Thoracic aorta (tissue), 2 donors: ENCODE measurements at places on chromosomes 13 and 19. TPM values are rescaled to one million over a fixed set of nuclear protein-coding genes. Genes with fewer than 3 reads are reported as not detected.

SKA3 gene
- not detected for total RNA-seq

ZNF333 gene
- total RNA-seq, result 59.0 TPM

SACS gene
- 36.8 TPM for total RNA-seq

PLPPR3 gene
- not detected for total RNA-seq

NECTIN2 gene
- 61.7 TPM for total RNA-seq

DNA sequence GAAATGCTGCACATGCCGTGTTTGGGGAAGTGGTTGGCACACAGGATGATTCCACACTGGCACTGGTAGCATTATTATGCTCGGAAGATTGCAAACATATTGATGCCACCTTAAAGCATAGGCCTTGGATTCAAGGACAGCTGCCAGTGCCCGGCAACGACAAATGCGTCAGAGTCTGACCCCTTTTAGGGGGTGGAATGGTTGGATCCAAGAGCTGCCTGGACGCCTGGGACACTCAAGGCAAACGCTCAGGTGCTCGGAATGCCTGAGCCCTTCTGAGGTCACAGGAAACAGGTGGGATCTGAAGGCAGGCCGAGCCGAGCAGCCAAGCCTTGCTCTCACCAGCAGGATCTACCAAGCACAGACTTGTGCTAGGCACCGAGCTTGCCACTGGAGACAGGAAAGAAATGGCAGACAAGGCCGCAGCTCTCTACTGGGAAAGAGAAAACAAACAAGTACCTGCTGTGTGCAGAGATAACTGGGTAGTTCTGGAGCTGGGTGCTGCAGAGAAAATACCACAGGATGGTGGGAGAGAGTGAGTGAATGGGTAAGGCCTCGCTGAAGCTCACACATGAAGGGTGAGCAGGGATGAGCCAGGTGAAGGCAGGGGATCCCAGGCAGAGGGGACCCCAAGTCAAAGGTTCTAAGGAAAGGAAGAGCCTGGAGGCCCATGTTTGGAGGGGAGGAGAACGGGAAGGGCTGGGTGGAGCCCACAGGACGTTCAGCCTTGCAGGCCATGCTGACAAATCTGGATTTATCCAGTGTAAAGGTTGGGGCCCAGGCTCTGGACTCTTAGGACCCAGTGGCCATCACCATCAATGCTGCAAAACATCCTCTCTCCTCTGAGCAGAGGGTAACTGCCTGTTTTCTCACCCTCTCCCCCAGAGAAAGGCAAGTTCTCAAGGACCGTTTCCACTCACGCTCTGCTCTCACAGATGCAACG is 9.2 kb downstream of the RANBP3 start:
- DNase-seq, result no peak

- no peak for DNase-seq
Measured at GRCh38 chr13:68023838-68024581, 793.9 kb upstream of the PCDH9 start.

DNA sequence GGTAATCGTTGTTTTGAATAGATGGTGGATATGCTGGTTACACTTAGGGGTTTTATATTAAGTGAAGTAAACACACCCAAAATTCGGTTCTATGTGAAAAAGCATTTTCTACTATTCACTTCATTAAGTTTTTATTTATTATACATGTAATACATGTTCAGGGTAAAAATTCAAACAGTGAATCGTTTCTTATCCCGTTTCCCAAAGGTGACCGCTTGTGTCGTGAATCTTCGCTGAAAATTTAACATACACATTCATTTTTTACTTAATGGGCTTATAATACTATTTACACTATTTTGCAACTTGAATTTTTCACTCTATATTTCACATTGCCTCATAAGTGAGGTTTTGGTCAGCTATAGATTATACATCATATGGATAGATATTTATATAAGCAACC is 24.5 kb downstream of the IPO5 start:
- DNase-seq, result no peak

GRCh38 chr19:3586707-3587346 is 1.5 kb downstream of the GIPC3 start:
- no peak for DNase-seq

DNA sequence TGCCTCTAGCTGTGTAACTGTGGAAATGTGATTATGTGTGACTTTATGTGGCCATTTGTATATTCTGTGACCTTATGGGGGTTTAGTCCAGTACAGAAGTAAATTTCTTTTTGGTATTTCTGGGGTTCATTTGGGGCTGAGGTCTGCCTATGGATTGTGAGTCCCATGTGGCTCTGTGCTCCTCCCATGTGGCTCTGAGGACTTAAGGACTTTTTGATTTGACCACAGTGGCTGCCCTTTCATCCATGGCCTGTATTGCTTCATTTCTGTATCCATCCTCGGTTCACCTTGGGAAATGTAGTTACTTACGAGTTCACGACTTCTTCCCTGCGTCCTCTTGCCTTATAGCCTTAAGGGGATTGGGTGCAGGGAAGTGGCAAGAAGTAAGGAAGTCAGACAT is 1.0 kb downstream of the ZNF420 start:
- DNase-seq, result no peak

GRCh38 chr13:29909975-29910674 is 59.7 kb upstream of the UBL3 start:
- DNase-seq, result no peak

DNA sequence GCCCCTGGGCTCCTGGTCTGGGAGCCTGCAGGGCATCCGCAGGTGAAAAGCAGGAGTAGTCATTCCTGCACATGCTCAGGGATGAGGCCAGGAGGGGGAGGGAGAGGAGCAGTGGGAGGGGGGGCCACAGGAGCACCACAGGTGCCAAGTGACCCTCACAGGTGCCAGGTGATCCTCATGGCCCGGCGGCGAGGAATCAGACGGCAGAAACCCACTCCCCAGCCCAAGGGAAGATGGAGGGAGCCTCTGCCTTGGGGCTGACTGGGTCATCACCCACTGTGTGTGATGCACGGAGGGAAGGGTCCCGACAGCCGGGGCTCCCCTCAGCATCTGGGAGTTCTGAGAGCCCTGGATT is 27.4 kb downstream of the SH3GL1 start:
- no peak for DNase-seq

- DNase-seq, result no peak
Measured at GRCh38 chr13:22703601-22704209, 477.1 kb upstream of the SGCG start.

GRCh38 chr19:31597616-31598015 is 248.4 kb upstream of the TSHZ3 start:
- no peak for DNase-seq

DNA sequence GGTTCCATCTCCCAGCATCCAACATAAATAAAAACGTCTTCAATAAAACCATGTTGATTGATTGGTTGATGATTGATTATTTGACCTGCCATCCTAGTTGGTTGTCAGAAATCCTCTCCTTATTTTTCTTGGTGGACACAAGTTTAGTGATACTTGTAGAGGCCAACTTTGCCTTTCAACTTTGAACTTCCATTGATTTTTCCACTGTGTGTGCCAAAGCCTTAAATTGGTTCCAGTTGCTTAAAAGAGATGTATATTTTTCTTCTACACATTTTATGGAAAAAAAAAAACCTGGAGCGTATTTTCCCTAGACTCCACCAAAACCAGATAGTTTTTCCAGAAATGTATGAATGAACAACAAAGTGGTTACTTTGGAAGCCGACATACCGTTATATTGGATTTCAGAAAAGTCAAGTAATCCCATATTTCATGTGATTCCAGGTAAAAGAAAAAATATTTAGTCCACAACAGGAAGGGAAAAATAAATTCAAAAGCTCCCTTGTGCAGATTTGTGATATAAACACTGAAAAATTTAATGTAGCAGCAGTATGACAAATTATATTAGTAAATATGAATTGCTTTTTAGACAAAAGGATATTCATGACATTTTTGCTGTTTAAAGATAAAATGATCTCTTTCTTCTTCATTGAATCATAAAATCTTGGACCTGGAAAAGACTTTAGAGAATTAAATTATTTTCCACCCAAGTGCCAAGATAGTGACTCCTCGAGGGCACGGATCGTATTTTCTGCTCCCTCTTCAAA is 85.2 kb downstream of the MBNL2 start:
- no peak for DNase-seq

GRCh38 chr19:5365905-5366304 is 25.3 kb upstream of the PTPRS start:
- DNase-seq, result no peak

- no peak for DNase-seq
Measured at GRCh38 chr13:42039457-42039945, 8.9 kb upstream of the DGKH start.
